Forelimb muscle (tissue), 1 donor: ENCODE measurements at places on chromosomes 7 and 10.

DNA sequence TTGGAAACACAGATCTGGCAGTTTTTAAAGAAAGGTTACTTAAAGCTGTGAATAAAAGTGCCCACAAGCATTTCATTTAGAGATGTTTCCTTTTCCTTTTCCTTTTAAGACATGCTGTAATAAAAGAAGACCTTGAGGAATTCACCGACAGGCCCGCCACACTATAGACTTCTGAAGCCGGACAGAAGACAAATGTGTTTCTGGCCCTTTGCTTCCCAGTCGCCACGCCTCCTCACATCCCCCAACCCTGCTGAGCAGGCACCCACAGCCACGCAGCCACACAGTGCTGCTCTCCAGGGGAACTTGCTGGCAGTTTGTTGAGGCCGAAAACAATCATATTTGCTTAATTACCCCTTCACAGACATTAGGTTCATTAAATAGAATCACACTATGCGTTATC, 83.4 kb downstream of the SLC25A13 start:
- no peak for DNase-seq

- DNase-seq: no peak
These were observed 405.0 kb upstream of the ZMIZ1 start for GRCh38 chr10:78663721-78664120.

DNA sequence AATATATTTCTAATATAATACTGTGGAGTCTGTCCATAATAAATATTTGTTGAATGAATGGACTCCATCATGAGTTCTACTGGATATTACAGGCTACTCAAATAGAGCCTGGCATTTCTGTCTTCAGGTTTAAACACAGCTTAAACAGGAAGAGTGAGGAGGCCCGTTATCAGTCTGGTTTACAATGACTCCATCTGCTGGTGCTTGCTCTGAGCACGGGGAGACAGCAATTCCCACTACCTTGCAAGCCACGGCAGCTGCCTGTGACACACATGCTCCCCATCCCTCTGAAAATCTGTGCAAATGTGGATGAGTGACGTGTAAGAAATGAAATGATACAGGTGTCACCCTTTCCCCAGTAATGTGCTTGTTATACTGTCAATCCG, 293.5 kb upstream of the IMMP2L start:
- DNase-seq: no peak

GRCh38 chr10:120422457-120422856, 34.6 kb upstream of the PLPP4 start:
- DNase-seq: no peak

- no peak for DNase-seq
These were observed 195.2 kb downstream of the DOCK4 start for GRCh38 chr7:112010994-112011393.

DNA sequence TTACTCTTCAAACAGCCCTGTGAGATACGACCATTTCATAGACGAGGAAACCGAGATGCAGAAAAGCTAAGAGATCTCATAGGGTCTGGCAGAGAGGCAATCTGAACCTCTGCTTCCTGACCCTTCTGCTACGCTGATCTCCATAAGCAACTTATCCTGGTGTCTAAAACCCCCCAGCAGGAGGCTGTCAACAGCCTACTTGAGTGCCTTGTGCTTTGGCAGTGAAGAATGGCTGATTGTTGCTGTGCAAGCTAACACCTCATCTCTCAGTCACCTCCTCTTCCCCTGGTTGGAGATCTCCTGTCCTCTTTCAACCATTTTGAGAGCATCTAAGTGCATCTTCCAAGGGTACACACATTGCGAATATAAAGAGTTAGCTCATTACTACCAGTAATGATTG, 86.2 kb downstream of the AOAH start:
- no peak for DNase-seq

- no peak for DNase-seq
These were observed 1354.7 kb upstream of the LRRTM3 start for GRCh38 chr10:65571011-65571570.

DNA sequence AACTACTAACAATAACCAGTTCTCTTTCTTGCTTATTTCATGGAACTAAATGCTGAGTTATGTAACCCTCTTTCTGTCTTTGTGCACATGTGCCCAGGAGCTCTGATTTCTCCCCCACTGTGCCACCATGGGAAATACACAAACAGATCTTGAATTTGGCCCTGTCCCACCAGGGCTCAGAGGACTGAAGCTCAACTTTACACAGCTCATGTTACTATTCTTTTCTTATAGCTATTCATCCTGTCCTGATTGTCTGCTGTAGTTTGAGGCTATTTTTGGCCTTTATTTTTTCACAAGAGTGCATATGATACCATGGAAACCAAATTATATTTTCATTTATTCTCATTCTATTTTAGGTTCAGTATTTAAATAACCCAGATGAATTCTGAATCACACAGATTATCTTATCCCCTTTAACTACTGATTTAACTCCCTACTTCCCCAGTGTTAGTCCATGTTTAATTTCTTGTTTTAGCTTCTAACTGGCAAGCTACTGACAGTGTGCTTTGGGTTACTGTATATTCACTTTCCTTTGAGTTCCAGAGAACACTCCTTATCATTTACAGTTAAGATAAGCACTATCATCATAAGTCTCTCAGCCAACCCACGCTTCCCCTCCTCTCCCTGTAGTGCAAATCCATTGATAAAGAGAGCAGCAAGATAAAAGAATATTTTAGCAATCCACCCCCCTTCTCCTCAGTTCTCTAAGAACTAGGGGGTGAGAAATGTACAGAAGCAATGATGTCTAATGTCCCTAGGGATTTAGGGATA, 71.8 kb upstream of the GSDME start:
- no peak for DNase-seq

- DNase-seq: no peak
These were observed 380.4 kb upstream of the SORCS1 start for GRCh38 chr10:107544706-107545520.

GRCh38 chr10:125132344-125132743, 28.0 kb downstream of the CTBP2 start:
- DNase-seq: no peak

DNA sequence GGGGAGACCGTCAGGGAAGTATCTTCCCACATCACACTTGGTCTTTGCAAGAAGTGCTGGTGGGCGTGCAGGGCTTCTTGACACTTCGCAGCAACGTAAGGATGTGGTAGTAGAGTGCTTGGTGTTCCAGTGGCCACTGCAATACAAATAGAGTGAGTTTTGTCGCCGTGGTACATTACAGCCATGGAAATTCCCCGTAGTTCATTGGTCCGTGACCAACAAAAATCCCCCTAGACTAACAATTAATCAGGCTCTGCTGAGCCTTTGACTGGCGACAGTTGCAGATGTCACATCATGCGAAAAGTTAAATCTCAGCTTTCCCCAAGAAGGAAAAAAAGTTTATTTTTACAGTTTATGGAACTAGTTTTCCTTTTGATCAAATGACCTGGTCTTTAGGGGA, 134.7 kb downstream of the MGMT start:
- no peak for DNase-seq

GRCh38 chr10:51950371-51950995, 251.1 kb upstream of the CSTF2T start:
- DNase-seq: no peak

- DNase-seq: no peak
These were observed 2.9 kb downstream of the RAMP3 start for GRCh38 chr7:45160417-45160881.

- no peak for DNase-seq
These were observed 698.3 kb downstream of the PARD3 start for GRCh38 chr10:34116681-34117271.

- no peak for DNase-seq
These were observed 458.9 kb downstream of the TYW1 start for GRCh38 chr7:67455508-67455907.

DNA sequence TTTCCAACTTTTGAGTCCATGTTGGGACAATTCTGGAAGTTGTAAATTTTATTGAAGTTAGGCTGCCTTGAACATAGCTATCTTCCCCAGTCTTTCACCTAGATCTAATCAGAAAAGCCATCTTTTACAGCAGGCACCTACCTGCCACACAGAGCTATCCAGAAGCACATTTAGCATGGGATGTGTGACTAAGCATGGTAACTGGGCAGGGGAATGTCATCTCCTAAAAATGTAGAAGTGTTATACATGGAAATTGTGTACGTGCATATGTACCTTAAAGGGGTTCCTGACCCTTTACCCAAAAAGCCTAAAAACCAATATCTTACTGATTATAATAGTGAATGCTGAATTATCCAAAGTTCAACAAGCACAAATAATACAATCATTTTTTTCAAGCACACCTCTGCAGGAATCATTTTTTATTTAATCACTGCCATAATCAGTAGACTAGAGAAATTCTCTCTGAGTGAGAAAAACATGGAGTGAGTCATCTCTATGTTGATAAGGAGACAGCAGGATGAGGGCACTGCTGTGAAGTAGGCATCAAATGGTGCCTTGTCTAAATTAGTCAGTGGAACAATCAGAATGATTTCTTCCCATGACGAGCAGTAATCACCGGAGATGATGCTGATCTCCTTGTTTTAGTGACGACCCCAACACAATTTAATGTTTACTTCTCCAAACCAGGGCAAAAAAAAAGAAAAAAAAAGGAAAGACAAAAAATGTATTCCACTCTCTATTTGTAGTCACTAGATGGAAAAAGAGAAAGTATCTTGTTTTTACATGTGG, 75.9 kb downstream of the SORBS1 start:
- DNase-seq: no peak

GRCh38 chr7:55463686-55464262, 98.6 kb downstream of the LANCL2 start:
- DNase-seq: no peak

- DNase-seq: no peak
These were observed 75.5 kb upstream of the RET start for GRCh38 chr10:43001427-43001795.

- no peak for DNase-seq
These were observed 211.9 kb upstream of the ETV1 start for GRCh38 chr7:14201353-14201752.

DNA sequence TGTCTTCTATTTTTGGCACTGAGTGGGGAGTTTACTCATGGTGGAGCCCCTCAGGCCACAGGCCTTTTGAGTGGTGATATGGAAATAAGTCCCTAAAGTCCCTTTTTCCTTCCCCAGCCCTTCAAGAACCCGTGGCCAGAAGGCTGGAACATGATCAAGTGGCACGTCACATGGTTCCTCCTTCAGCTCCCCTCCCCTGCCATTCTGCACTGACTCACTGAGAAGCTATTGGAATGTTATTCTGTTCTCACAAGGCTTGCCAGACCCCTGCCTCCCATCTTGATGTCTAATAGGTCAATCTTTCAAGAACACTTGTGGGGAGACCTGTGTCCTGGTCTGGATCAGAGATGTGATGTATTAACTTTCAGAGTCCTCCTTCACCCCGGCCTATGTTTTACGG, 279.8 kb downstream of the SEC23IP start:
- DNase-seq: no peak

GRCh38 chr10:50550291-50550839, 73.4 kb downstream of the SGMS1 start:
- no peak for DNase-seq

DNA sequence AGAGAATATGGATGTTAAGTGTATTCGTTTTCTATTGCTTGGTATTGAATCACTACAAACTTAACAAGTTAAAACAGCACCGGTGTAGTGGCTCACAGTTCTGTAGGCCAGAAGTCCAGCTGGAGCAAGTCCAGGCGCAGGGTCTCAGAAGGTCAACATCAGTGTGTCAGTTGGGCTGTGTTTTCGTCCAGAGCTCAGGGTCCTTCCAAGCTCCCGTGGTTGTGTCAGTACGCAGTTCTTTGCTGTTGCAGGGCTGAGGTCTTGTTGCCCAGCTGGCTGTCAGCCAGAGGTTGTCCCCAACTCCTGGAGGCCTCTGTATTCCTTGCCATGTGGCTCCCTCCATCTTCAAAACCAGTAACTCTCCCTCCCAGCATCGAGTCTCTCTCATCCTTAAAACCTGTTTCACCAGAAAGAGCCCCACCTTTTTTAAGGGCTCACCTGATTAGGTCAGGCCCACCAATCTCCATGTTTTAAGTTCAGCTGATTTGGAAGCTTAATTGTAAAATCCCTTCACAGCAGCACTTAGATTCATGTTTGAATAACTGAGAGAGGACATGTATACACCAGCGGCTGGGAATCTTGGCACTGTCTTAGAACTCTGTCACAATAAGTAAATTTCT, 26.8 kb downstream of the ACADSB start:
- DNase-seq: no peak

DNA sequence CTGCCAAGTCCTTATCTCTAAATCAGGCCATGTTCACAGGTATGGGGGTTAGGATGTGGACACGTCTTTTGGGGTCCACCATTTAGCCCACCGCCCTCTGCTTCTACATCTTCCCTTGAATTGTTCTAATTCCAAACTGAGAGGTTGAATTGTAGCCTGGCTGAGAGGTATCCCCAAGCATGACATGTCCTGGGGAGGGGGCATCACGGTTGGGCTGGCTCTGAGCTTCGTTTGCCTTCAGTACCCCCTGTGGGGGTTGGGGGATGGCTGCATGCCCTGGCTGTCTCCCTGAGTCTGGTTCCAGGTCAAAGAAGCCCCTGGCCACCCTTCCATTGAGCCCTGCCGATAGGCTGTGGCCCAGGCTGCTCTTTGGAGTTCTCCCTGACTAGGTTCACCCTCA, 204.6 kb downstream of the GLRX3 start:
- no peak for DNase-seq

DNA sequence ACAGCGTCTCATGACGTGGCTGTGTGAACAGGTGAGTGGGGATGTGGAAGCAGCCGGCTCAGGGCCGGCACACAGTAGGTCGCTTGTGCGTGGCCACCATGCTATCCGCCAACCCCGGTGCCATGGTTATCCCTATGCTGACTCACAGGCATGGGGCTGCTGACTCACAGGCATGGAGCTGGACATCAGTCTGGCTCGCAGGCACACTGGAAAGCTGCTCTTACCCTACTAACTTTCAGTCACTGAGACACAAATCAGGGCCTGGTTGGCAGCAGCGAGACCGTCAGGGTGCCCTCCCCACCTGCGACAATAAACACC, 341.9 kb downstream of the PTPRN2 start:
- DNase-seq: no peak

GRCh38 chr7:135800560-135800959, 51.9 kb upstream of the FAM180A start:
- DNase-seq: no peak

- no peak for DNase-seq
These were observed 400.1 kb upstream of the ETV1 start for GRCh38 chr7:14389595-14389994.

GRCh38 chr7:108569381-108570145, at the start of the genes DNAJB9 and THAP5:
Gene DNAJB9 (plus strand): TSS chr7:108569874. CDS start chr7:108571727, 1,853 bp downstream.
Gene THAP5 (minus strand): TSS chr7:108569706. CDS start chr7:108569569, 137 bp downstream.
- peak; percentile 98 for DNase-seq

GRCh38 chr10:120360571-120360970, 96.5 kb upstream of the PLPP4 start:
- peak; percentile 35 for DNase-seq

GRCh38 chr10:48800007-48800675, 115.5 kb downstream of the WDFY4 start:
- no peak for DNase-seq
